ENCODE measurements at places on chromosomes 5 and 9.

DNA sequence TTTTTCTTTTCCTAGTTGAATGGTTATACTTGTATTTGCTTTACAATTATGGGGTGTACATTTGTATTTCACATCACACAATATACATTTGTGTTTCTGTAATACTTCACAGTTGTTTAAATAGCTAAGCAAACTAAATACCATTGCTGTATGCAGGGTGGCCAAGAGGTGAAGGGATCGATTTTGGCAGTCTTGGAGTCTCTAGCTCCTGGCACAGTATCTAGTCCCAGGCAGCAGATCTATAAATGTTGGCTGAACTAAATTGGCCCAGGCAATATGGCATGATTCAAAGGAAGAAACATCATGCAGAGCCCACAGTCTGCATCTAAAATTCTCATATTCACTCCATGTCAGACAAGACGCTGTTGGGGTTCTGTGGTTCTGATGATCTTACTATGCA, 110.1 kb upstream of the GPBP1 start:
- DNase-seq, result no peak

- no peak for DNase-seq
These were observed 482.6 kb upstream of the PIK3R1 start for GRCh38 chr5:67732921-67733320.

DNA sequence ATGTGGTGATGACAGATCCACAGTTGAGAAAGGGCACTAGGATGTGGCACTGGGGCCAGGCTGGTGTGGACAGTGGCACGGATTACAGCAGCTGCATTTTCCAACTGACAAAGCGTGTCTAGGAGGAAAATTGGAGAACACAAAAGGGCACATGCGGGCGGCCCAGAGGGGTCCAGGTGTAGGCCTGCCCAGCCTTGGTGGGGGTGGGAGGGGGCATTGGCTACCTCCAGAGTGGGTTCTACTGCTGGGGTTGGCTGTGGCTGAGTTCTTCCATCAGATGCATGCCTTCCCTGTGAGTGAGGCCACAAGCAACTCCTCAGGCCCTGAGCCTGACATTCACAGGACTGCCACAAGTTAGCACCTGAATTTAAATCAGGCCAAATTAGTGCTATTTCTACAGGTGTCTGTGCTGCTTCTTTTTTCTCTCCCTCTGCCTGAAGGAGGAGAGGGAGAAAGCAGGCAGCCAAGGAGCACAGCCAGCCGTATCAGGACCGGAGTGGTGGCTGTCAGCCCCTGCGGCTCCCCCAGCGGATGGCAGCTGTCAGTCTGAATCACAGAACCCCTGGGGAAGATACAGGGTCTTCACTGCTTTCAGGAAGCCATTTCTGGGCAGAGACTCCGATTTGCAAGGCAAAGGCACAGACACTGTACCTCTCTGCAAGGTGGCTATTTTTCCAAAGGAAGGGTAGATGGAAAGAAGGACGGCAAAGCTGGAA, 464.2 kb downstream of the SPOCK1 start:
- no peak for DNase-seq

DNA sequence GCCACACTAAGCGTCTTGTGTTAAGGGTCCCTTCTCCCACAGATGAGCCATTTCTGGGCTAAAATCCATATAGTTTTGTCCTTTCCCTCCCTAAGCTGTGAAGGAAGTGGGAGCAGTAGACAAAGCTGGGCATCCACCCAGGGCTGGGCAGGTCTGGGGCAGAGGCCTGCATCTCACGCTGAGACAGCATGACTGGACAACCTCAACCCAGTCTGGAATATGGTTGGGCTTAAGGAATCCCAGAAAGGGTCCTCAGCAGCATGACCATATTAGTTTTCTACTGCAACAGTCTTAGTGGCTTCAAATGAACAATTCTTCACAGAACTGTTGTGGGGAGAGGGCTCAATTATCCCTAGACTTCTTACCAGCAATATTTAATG, 173.8 kb downstream of the AUH start:
- DNase-seq, result no peak

DNA sequence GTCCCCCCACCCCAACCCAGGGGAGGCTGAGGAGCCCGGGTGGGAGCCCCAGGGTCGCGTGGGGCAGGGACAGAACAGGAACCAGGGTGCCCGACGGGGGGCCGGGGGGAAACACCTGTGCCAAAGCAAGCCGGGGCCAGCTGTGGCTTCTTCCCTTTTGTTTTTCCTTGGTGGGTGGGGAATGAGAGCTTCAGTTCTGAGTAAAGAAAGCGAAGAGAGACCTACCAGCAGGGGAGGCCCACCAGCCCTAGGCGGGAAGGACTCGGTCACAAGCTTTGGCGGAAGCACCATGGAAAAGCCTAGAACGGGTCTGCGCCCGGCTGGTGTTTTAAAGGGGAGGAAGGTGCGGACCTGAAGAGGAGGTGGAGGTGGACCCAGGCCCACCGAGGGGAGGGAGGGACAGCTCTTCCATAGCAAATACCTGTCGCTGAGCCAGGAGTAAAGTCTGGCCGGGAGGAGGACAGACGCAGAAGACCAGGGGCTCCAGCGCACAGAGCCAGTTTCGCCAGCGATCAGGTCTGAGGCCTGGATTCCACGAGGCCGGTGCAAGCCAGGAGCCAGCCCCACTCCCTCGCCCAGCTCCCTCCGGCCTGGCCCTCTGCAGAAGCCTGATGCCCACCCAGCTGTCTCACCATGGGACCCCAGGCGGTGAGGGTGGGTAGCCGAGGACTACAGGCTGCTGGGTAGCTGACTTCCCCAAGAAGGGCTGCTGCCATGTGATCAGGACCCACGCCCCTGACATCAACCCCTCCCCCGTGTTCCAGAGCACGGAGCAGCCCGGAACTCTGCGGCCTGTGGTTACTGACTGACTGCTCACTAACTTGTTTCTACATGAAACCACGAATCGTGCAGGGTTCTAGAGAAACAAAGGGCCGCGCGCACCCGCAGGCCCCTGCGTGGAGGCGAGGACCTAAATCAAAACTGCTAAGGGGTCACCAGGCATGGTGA, 849 bp upstream of the MGAT1 start:
- no peak for DNase-seq

DNA sequence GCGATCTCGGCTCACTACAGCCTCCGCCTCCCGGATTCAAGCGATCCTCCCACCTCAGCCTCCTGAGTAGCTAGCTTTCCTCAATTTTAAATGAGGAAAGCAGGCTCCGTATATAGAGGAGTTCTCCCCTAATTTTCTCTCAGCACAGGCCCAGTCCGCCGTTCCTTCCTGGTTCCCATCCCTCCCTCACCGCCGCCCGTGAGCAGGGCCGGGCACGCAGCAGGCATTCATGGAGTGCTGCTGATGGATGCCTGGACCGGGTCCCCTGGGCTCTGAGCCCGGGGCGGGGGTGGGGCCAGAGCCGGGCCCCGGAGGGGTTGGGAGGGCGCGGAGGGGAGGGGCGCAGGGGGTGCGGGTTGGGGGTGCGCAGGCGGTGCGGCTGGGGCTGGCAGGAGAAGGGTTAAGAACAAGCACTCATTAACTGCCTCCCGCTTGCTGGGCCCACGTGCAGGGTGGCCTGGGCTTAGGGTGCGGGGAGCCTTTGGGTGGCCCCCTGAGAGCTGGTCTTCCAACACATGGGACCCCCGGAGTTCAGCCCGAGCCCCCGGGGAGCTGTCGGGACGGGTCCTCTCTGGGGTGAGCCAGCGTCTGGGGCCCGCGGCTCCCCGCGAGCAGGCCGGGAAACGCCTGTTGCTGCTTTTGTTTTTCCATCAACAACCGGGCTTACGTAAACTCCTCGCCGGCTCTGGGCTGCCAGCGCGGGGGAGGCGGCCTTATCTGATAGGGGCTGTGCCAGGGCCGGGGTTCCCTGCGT, 33.7 kb downstream of the LHX2 start:
- no peak for DNase-seq

DNA sequence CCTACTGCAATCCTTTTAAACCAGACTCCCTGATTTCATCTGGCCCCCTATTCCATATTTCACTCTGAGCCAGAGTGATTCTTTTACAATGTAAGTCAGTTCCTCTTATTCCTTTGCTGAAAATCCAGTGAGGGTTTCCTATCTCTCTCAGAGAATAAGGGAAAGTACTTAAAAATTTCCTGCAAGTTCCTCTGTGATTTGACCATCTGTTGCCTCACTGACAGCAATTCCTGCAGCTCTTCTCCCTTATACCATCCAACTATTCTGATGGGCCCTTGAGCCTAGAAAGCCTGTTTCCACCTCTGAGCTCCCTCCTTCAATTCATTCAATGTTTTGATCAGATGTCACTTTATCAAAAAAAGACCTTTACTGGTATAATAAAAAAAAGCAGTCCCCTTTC, 317.1 kb upstream of the CCNH start:
- no peak for DNase-seq

All from GOT3 (cell line).